ENCODE measurements at places on chromosomes 7 and 10. TPM values are rescaled to one million over a fixed set of nuclear protein-coding genes. Genes with fewer than 3 reads are reported as not detected.

GJD4 gene
- not detected for total RNA-seq

BMPER gene
- total RNA-seq = 0.27 TPM

TLX1 gene
- not detected for total RNA-seq

URGCP gene
- total RNA-seq = 26.3 TPM

RASA4 gene
- 28.1 TPM for total RNA-seq

CYP3A5 gene
- 56.4 TPM for total RNA-seq

GRCh38 chr10:55062349-55062748, 261.3 kb upstream of the PCDH15 start:
- no peak for DNase-seq

DNA sequence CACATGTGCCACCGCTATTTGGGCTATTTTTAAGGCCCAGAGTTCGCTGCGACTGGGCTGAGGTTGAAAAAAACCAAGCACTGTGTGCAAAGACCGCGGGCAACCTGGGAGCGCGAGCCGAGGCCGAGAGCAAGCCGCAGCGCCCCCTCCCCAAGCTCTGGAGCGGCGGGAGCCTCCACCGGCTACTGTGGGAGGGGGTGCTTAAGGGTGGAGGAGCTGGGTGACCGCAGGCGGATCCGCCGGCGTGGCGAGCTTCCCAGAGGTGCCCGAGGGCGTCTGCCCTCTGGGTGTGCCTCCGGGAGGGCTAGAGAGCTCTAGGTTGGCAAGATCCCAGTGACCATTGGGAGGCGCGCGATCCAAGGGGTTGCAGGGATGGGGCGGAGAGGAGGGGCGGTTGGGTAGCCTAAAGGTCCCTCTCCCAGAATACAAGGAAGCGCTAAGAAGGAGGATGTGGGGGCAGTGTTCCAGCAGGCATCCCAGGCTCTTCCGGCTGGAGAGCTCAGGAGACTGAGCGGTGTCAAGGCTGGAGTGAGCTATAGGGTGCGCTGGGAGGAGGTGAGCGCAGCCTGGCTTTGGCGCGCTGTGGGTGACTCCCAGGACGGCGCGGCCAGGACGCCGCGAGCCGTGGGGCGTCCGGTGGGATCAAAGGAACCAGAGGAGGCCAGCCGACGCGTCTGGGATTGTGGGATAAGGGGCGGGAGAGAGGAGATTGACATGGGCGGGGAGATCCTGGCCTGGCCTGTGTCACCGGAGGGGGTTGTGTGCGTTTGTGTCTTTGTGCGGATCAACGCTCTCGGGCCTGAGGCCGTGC, 8.0 kb downstream of the DLX5 start:
- no peak for DNase-seq

DNA sequence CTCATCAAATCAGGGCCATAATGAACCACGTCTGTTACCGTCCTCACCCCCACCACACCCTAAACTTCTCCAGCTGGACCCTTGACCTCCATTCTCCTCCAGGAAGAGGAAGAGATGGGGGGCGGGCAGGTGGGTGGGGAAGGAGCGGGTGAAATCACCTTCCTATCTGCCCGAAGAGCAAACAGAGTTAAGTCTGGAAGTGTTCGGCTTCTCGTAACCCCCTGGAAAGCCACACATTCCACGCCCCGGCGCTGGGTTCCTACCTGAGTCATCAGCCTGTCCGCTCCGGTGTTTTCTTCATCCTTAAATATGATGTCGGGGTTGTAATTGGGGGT, 736 bp downstream of the SHH start:
- no peak for DNase-seq

GRCh38 chr7:74230446-74231231, 20.8 kb downstream of the LAT2 start:
- DNase-seq = no peak

GRCh38 chr10:124728830-124729661, 15.1 kb downstream of the FAM53B start:
- DNase-seq = no peak

DNA sequence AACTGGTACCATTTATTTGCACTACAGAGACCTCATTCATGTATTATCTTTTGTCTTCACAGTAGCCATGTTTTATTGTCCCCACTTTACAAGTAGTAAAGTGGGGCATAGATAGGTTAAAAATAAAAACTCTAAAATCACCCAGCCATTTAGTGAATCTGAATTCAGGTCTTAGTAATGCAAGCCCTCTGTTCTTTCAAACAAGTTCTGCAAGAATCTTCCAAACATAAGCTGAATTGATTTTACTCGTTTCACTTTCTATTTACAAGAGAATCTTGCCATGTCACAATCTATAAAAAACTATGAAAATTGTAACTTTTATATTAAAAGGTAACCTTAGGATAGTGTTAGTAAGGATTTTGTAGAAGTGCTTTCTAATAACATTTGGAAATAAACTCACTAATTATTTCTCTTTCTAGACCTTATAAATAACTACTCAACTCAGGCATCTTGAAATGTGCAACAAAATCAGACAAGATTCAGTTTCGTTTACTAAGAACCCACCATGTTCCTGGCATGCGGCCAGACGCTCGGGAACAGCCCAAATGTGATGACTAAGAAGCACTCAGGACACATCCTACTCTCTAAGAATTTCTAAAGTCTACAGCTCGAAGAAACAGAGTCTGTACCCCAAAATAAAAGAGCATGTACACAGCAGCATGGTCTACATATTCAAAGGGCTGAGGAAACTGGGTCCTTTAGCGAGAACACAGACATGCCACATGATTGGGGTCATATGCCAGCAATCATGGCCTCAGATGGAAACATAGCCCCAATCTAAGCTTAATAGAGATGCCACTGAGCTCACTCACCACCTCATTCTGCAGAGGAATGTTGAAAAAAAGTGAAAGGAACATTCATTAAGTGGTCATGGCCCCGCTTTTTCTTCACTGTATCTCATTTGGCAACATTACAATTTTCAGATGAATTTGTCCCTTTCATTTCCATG, 167.6 kb downstream of the AMPH start:
- DNase-seq = no peak

- DNase-seq = no peak
Measured at GRCh38 chr10:3727268-3727667, 57.7 kb downstream of the KLF6 start.

GRCh38 chr7:70830060-70830395, 301.9 kb upstream of the GALNT17 start:
- DNase-seq = no peak

DNA sequence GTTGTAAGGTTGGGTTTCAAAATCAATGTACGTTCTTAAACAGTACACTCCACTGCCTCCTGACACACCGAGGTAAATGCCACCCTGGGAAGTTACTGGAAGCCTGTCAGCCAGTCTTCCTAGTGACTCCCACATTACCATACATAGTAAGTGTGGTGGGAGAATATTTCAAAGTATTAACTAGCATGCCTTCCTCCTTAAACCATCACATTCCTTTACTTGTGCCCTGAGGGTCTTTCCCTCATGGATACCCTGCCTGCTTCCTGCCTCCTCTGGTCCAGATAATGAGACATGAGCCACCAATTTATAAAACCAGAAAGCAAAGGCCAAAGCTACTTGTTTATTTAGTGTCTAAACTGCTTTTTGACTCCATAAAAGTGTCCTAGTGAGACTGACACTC, 23.3 kb upstream of the SORCS3 start:
- DNase-seq = no peak

- DNase-seq = no peak
Measured at GRCh38 chr10:117148284-117148683, 10.2 kb upstream of the VAX1 start.

DNA sequence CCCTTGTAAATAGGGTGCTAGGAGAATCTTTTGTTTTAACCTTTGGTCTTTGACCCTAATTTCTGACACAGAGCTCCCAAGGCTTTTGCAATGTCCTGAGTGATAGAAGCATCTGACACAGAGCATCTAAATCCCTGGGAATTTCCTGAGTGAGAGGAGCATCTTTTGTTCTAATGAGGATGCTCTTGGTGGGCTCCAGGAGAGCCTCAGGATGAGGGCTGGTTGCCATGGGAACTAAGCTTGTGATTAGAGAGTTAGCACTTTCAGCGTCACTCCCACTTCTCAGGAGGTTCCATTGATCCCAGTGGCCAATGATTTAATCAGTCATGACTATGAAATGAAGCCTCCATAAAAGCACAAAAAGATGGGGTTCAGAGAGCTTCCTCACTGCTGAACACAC, 264.8 kb downstream of the KIF20B start:
- DNase-seq = no peak

- DNase-seq = no peak
Measured at GRCh38 chr10:97538411-97538810, 34.2 kb upstream of the ANKRD2 start.

GRCh38 chr7:68209486-68209885, 1212.9 kb downstream of the TYW1 start:
- no peak for DNase-seq

DNA sequence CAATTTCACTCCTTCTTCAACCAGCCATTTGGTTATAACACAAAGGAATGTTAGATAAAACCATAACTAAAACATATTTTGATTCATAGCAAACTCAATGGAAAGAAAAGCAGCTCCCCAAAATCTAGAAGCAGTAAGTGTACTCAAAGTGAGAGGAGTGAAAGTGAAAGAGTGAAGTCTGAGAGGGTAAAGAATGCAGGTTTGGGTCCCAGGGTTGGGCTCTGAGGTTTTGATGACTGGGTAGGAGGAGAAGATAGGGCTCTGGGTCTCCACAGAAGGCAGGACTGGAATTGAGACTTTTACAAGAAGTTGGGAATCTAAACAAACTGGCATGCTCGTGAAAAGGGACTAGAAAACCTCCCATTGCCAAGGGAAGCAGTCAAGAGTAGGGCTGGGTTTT, 85.4 kb upstream of the RSU1 start:
- DNase-seq = no peak

- no peak for DNase-seq
Measured at GRCh38 chr7:3493499-3493898, 192.4 kb downstream of the SDK1 start.

DNA sequence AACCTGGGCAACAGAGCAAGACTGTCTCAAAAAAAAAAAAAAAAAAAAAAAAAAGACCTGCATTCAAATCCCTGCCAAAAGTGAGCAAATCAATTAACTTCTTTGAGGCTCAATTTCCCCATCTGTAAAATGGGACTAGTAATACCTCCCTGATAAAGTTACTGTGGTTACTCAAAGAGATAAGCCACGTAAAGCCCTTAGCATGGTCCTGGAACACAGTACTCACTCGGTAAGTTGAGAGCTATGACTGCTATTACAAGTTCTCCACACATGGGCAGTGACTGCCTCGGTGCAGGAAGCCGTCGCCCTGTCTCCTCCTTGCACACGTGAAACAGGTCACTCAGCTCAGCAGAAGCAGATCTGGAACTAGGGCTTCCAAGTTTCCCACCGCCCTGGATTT, 37.9 kb downstream of the DDIT4 start:
- no peak for DNase-seq

DNA sequence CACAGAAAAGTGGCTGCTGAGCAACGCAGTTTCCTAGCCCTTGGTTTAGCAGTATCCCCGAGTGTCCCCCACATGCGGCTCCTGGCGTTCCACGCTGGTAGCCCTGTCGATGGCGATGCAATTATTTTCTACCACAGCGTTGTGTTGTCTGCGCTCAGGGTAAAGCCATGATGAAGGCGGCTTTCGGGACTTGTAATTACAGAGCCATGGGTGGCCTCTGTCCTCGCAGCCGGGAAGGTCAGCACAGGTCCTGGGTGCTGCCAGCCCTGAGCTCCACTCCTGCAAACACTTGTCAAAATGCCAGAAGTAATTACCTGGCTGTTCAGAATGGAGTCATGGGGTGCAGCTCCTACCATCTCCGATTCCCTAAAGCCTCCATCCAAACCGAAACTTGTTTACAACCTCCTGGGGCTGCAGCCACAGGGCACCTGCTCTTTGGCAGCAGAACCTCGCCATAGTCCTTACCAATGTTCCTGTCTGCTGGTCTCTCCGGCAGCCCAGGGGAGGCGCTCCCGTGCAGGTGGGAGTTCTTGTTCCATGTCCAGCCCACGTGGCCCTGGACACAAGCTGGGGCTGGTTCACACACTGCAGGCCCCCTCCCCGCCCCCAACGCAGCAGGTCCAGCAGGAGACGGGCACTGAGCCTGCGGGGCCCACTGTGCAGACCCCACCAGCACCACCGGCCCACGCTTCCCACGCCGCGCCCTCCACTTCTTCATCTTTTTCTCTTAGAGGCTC, 512.6 kb downstream of the PTPRN2 start:
- DNase-seq = no peak
